HCT116 (cell line): ENCODE measurements at places on chromosomes 1 and 21.

- no peak for DNase-seq
Measured at GRCh38 chr1:69914976-69915765, 290.2 kb downstream of the LRRC40 start.

- DNase-seq, result no peak
Measured at GRCh38 chr21:33132054-33132453, 62.1 kb downstream of the OLIG1 start.

DNA sequence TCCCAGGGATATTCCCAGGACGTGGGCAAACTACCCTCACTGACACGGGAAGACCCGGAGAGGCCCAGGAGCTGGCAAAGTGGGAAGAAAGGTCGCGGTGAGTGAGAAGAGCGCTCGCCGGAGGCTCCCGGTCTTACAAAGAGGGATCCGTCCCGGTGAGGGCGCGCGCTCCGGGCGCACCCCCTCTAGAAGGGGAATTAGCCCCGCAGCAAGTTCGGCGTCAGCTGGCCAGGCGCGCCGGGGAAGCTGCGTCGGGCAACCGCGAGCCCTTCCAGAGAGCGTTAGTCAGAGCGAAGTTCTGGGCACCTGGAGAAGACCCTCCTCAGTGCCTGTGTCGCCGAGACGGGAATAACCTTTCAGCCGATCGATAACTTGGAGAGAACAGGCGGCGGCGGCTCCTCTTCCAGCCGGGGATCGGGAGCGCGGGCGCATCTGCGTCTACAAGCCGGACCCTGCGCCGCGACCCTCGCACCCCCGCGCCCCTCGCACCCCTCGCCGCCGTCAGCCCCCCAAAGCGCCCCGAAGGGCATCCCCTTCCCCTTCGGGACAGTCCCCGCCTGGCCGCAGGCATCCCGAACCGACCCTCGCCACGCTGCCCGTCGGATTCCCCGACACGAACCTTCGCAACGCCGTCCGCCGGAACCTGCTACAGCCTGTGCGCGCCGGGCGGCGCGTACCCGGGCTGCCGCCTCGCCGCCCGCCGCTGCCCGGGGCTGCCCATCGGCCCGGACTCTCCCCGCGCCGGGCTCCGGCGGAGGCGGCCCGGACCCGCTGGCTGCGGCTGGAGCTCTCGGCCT, 485 bp downstream of the SIPA1L2 start:
- DNase-seq, result no peak

GRCh38 chr21:28154121-28154520, 838.6 kb downstream of the LTN1 start:
- DNase-seq, result no peak

GRCh38 chr1:226754793-226755533, 15.9 kb upstream of the ITPKB start:
- no peak for DNase-seq

GRCh38 chr1:217403026-217403720, 227.7 kb downstream of the GPATCH2 start:
- no peak for DNase-seq

- DNase-seq, result no peak
Measured at GRCh38 chr1:32116531-32116930, 8.7 kb downstream of the KPNA6 start.

DNA sequence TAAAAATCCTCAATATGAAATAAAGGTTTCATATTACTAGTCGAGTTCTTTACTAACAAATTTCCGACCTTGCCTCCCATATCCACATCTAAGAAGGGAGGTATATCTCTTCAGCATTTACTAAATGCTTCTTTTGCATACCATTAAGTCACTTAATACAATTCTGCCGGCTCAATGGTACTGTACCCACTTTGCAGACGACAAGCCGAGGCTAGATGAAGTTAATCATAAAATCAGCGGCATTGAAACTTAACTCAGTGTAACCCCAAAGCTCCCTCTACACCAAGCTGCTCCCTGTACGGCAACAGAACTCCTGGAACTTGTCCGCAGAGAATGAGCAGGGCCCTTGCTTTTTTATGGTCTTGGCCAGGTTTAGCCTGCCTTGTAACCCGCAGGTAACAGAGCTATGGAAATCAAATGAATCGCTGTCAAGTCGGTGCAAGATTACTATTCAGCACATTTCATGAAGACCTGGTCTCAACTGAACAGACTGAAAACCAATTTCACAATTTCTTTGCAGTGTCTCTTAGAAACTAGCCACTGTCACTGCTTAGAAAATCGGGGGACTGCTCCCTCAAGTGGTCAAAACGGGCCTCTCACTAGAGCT, 738 bp downstream of the INTS7 start:
- DNase-seq, result no peak

DNA sequence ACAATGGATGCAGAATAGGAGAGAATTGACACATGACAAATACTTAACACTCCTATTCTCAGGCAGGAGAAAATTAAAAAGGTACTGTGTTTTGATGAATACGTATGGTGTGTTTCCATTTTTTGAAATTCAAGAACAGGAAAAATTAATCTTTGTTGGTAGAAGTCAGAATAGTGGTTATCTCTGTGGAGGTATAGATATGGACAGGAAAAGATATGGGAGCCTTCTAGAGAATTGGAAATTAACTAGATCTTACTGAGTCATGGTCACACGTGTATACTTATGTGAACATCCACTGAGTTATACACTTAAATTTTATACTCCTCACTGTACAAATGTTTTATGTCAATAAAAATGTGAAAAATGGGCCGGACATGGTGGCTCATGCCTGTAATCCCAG, 9.9 kb upstream of the TUT4 start:
- DNase-seq, result no peak

- DNase-seq, result no peak
Measured at GRCh38 chr1:29456685-29457435, 220.5 kb downstream of the PTPRU start.

DNA sequence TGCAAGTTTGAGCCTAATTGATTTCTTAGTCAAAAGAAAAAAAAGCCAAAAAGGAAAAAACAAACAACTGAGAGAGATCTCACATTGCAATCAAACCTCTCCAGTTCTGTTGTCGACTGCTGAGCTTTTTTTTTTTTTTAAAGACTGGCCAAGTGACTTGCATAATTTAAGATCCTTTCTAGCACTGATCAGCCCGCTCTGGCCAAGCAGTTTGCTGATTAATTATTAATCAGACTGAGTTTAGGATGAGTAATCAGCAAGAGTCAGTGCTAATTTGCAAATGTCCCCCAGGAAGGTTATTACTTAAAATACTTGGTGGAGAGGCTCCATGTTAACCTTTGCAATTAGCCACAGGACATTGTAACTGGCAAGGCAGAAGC, 39.3 kb downstream of the HMGB4 start:
- no peak for DNase-seq
